ENCODE measurements at places on chromosomes 16 and 17.

DNA sequence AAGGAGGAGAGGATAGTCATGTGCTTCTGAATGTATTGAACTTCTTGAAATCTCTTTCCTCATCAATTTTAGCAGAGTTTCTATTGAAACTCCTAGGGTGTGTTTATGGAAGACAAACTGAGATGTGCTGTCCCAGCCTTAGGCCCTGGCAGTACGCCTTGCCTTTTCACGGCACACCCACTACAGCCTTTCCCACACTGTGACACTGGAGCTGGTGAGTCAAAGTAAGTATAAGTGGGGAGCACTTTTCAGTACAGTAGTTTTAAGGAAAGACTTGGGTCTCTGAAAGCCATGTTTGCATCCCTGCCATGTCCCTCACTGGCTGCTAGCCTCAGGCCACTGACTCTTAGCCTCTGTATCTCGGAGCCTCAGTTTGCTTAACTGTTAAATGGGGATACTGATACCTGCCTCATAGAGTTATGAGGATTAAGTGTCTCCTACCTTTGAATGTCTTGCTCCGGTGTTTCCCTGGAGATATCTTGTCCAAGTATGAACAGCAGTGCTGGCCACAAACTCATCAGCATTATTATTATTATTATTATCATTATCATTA lies 144.7 kb upstream of the CRHR1 start:
- no peak for DNase-seq

DNA sequence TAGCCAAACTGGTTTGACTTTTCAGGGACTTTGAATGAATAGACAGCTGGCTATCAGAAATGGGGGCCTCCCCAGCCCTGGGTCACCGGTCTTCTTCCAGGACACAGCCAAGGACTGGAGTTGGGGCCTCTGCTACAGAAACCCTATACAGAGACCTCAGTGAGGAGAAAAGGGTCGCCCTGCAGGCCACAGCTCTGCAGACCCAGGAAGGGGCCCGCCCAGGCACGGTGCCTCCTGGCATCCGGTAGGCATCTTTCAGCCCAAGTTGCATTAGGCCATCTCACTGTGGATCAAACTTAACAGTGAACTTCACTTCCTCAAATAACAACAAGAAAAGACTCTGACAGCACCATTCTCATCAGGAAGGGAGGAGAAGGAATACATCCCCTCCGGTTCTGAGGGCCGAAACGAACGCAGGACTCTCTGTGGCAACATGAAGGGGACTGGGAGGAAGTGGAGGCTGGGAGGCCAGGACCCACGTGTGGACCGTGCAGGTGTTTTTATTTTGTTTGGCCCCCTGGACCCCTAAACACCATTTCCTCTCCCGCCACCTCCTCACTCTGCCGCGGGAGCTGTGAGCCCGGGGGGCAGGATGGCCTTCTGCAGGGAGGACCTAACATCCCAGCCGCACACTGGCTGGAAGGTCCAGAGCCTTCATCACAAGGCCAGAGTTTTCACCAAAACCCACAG lies 7.2 kb downstream of the SLC38A10 start:
- DNase-seq, result no peak

DNA sequence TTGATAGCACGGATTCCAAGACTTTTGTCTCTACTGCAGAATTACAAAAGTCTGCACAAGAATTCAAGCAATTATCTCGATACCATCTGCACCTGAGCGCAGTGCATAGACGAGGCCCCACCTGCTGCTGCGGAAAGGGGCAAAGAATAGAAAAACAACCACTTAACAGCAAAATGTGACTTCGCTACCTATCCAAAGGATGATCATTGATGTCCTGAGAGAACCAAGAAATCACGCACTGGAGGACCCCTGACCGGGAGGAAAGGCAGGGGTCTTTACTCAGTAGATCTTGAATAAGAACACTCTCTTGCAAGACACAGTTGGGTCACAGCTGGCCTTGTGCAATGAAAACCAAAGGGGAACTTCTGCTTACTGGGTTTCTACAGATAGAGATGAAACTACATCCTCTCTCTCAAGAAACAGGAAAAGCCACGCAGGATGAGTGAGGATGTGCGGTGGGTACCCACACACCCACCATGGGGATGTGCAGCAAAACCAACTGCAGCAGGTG lies 147.4 kb upstream of the RPH3AL start:
- DNase-seq, result no peak

GRCh38 chr16:29849505-29849904 lies 13.5 kb downstream of the CDIPT start:
- DNase-seq, result peak; percentile 39

DNA sequence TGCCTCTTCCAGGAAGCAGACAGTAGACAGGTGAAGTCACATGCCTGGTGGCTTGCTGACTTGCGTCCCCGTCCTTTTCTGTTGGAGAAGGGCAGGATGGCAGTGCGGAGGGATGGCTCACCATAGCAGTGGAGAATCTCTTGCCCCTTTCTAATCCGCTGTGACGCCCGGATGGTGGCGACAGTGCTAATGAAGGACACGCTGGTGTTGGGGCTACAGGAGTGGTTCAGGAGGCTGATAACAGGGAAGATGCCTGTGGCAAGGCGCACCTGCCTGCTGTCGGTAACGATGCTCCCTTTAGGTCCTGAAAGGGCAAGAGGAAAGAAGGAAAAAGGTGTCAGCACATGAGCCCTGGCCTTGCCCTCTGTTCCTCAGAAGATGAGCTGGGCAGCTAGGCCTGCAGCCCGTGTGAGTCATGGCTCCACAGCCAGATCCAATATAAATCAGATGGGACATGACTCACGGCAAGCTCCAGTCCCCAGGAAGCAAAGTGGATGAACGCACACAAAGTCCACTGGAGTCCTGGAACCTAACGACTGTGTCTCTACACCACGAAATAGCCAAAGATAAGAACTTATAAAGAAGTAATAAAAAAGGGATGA lies 25.5 kb downstream of the SERPINF1 start:
- no peak for DNase-seq

- DNase-seq, result no peak
Measured at GRCh38 chr16:46688101-46688653, 801 bp downstream of the VPS35 start.

All from kidney (tissue), 22 donors.